A172 (cell line): ENCODE measurements at places on chromosomes 16 and 17. TPM values are rescaled to one million over a fixed set of nuclear protein-coding genes. Genes with fewer than 3 reads are reported as not detected.

C1QBP gene
- total RNA-seq, result 520 and 582 TPM in 2 replicates

C1QTNF1 gene
- total RNA-seq, result 6.5 and 11.8 TPM in 2 replicates

CACNG1 gene
- not detected in 2 replicates for total RNA-seq

TBC1D28 gene
- total RNA-seq, result 0.12 TPM in 1 of 2 replicates, not detected in the other

CD300H gene
- total RNA-seq, result not detected in 2 replicates

TERB1 gene
- 0.07 TPM in 1 of 2 replicates, not detected in the other for total RNA-seq

CACNG3 gene
- total RNA-seq, result not detected in 2 replicates
